ENCODE measurements at places on chromosomes 2 and 18.

- no peak for DNase-seq
These were observed 126.9 kb upstream of the TLK1 start for GRCh38 chr2:171287611-171288010.

DNA sequence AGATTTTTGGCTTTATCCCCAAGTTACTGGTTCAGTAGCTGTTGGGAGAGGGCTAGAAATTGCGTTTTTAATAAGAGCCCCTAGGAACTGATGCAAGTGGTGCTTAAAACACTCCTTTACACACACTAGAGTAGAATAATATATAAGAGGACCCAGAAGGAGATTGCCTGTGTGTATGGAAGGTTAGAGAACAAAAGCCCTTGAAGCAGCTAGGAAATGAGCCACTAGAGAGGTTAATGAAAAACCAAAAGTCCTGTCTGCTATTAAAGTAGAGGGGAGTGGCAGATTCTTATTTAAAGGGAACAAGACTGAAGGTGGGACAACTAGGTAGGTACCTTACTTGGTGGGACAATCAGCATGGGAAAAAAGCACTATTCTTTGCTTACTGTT, 14.4 kb upstream of the SLC39A10 start:
- no peak for DNase-seq

- DNase-seq: no peak
These were observed 18.0 kb upstream of the HNMT start for GRCh38 chr2:137946227-137946626.

- peak; percentile 65 for DNase-seq
These were observed 1.3 kb downstream of the RTP5 start for GRCh38 chr2:241870611-241871537.

DNA sequence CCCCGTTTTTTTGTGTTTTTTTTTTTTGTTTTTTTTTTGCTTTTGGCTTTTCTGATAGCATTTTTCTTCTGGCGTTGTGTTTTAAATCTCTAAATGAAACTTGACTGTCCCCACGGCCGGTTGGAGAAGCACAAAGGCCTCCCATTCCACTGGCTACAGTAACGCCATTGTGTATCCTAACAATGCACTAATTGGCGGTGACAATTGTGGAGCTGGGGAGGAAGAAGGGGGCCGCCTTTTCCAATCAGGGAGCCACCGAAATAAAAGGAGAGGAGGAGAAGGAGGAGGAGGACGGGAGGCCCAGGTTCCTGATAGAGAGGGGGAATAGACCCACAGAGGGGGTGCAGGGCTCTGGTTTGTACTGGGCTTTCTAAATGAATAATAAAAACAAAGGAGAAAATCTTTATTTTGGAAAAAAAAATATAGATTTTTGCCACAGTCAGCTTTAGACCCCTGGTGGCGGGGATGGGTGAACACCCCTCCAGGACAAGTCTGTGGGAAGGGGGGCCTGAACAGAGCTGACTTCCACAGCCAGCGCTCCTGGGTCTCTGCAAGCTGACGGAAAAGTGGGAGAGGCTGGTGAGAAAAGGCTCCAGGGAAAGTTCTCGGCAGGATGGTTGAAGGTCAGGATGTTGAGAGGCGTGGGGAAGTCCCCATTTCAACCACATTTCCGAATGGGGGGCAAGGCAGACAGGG, 43.7 kb upstream of the FZD5 start:
- no peak for DNase-seq

DNA sequence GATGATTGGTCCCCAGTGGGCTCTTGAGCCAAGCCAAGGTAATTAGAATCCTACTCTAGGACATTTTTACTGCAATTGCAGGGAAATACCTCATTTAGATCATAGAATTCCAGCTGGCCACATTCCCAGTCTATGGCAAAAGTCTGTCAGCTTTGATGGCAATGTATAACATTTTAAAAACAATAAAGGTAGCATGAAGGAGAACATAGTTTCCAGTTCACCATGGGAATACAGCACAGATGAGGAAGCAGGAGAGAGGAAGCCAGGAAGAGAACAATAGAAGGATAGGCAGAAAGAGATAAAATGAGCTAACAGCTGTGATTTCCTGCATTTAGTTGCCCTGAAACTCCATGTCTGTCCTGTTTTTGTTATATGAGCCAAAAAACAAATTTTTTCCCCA, 897.3 kb upstream of the DDX18 start:
- no peak for DNase-seq

GRCh38 chr2:98539056-98539735, 69.1 kb downstream of the COA5 start:
- no peak for DNase-seq

GRCh38 chr2:212640428-212640827, 101.8 kb upstream of the ERBB4 start:
- DNase-seq: no peak

DNA sequence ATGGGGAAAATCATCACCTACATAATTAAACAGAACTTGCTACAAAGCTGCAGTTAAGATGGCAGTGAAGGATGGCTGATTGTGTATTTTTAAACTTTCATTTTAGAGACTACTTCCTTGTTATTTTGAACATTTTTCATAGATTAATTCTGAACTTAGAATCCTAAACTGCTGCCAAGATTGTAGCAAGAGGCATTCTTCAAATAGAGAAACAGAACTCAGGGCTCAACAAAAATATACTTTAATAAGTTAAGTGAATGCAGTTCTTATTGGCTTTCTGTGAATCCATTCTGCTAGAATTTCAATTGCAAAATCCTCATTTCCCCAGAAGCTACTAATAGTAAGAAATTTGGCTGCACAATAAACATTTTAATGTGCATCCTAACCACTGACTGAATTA, 160.3 kb downstream of the L3MBTL4 start:
- no peak for DNase-seq

GRCh38 chr18:35071819-35072247, 30.6 kb downstream of the MAPRE2 start:
- no peak for DNase-seq

DNA sequence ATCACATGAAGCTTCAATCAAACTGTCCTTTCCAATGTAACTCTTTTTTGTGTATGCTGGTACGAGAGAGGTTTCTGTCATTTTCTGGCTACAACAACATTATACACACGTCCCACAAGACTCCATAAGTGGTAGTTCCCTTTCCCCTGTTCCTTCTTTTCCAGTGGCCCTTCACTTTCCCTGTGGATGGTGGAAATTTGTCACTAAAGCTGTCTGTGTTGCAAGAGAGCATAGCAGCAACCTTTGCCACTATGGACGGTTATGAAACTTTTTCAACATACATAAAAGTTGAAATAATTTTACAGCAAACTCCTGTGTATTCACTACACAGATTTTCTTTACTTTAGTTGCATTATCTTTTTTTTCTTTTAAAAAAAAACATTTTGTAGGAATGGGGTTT, 18.7 kb downstream of the DBI start:
- DNase-seq: no peak

- no peak for DNase-seq
These were observed 37.1 kb downstream of the GPR45 start for GRCh38 chr2:105278654-105279053.

DNA sequence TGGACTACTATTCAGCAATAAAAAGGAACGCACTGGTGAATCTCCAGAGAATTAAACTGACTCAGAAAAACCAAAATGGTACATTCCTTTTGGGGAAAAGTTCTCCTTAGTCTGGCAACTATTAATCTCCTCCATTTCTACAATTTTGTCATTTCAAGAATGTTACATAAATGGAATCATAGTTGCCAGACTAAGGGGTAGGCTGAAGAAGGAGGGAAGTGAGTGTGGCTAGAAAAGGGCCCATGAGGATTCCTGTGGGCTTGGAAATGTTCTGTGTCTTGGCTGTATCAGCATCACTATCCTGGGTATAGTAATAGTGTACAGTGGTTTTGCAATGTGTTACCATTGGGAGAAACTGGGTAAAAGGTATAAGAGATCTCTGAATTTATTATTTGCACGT, 72.4 kb downstream of the ZAP70 start:
- DNase-seq: no peak

Measured in CD4-positive, alpha-beta T cell treated with Interleukin-10 for 1 hour (primary cell).